ENCODE measurements at places on chromosomes 16 and 17.
A peak's percentile ranks its signal among the peaks of the same experiment; 100 is the strongest.

- no peak for DNase-seq
These were observed 618 bp downstream of the RUSF1 start for GRCh38 chr16:31507617-31507928.

DNA sequence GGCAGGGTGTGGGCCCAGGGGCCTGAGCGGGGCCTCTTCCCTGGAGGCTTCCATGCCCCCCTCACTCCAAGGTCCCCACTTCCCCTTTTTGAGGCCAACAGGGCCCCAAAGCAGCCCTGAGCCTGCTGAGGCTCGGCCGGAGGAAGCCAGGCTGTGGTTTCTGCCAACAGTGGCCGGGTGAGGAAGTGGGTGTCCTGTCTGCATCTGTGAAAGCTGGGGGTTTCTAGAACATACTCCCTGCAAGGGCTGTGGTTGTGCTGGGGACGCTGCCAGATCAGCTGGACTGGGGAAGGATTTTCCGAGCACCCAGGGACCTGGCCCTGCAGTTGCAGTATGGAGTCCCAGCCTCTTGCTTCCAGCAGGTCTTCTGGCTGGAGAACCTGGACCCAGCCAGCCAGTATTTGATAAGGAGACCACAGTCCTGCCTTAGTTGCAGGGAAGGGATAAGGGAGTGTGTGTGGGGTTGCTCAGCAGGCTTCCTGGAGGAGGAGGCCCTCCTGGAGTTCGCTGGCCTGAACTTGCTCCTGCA is 15.7 kb downstream of the ADCY7 start:
- peak; percentile 48 for DNase-seq

GRCh38 chr16:48446534-48446920 is 61.3 kb upstream of the SIAH1 start:
- no peak for DNase-seq

DNA sequence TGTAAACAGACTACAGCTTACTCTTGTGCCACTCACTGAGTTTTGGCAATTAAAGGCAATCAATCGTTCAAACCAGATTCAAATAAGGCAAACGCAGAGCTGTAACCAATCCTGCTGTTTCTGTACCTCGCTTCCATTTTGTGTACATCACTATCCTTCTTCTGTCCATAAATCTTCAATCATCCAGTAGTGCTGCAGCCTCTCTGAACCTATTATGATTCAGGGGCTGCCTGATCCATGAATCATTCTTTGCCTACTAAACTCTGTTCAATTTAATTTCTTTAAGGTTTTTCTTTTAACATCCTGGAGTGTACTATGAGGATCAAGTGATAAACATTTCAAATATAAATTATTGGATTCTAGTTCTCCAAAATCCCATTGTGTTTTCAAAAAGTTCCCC is 93.9 kb downstream of the CEP112 start:
- DNase-seq, result no peak

GRCh38 chr16:28823291-28823872 is 583 bp downstream of the ATXN2L start:
- DNase-seq, result no peak

DNA sequence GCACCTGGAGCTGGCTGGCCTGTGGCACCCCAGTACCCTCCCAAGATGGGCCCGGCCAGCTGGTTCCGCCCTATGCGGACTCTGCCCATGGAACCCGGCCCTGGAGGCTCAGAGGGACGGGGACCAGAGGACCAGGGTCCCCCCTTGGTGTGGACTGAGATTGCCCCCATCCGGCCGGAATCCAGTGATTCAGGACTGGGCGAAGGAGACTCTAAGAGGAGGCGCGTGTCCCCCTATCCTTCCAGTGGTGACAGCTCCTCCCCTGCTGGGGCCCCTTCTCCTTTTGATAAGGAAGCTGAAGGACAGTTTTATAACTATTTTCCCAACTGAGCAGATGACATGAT is 12.0 kb downstream of the TBX21 start:
- no peak for DNase-seq
